Omental fat pad (tissue), 4 donors: ENCODE measurements at places on chromosomes 2 and 18.

DNA sequence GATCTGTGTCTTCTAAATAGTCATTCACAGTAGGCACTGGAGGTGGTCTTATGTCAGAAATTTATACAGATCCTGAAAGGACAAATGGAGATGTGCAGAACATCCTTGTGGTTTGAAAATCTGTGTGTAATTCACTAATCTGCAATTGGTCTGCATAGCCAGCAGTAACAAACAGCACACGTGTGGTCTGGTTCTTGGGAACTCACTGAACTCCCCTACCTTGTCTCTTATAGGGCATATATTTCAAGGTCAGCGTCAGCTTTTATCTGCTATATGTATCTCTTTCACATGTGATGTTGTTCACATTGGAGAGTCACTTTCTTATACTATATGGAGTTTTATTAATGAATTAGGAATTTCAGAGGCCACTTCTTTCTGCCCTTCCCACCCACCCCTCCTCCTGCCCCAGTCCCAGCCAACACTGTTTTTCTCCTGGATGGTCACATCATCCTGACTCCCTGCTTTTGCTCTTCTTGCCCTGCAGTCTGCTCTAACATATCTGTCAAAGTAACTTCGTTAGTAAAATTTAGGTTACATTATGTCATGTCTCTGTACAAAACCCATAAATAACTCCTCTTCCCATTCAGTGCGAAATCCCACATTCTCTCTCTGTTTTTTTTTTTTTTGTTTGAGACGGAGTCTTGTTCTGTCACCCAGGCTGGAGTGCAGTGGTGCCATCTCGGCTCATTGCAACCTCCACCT, 35.4 kb upstream of the CABYR start:
- no peak for DNase-seq

DNA sequence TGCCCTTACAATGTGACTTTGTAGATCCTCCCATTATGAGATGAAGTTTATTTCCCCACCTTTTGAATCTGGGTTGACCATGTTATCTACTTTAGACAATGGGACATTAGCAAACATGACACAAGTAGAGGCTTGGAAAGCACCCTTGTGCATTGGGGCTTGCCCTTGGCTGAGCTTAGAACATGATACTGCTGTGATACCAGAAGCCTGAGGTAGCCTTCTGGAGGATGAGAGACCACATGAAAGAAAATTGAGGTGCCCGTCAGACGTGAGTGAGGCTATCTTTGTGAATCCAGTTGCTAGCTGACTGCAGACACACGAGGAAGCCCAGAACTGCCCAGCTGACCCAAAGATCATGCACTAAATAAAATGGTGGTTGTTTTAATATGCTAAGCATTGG, 341.2 kb downstream of the CYP26B1 start:
- DNase-seq, result no peak

DNA sequence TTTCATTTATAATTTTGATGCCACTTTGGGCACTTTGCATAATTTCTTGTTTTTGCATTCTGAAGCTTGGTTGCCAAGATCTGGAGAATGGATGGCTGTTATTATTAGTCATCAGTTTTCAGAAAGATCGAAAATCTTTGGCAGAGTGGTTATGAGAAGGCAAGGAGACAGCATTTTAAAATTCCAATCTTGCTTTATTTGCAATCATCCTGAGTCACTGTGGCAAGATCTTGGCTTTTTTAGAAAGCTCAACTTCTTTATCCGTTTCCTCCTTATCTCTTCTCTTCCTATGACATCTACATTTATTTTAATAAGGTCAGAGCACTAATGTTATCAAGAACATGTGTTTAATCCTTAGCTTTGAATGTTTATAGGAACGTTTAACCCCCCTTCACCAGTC, 31.1 kb upstream of the EIF2AK3 start:
- no peak for DNase-seq

DNA sequence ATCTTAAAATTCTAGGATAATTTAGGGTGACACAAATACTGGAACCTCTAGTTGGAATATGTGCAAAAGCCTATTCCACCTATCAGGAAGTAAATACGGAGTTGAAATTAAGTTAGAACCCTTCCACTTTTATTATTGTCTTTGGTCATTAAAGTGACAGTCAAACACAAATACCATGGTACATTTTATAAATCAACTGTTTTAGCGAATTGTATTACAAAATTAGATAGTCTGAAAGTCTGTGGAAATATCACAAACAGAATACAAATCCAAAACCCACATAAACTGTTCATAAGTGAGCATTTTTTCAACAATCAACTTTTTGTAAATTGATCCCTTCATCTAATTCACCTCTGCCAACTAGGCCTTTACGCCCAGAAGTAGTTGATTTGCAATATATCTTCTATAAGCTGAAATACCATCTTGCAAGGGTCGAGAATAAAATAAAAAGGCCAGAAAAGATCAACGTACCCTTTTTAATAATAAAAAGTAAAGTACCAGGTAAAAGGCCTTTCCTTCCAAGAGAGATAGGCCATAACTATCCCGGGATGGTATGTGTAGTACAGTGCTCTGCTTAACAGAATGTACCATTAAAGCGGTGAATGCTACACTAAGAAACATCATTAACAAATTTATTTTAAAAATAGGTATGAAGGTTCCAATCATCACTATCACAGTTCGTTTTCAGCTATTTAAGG, 1.3 kb downstream of the USP34 start:
- DNase-seq, result no peak

- DNase-seq, result no peak
These were observed 364.8 kb upstream of the GALNT5 start for GRCh38 chr2:156892467-156893281.

- no peak for DNase-seq
These were observed 575.4 kb downstream of the ARHGAP15 start for GRCh38 chr2:143704451-143705106.

GRCh38 chr18:35141567-35142274, 99.1 kb upstream of the ZNF397 start:
- DNase-seq, result no peak

GRCh38 chr18:78519394-78520062, 460.1 kb upstream of the SALL3 start:
- DNase-seq, result no peak

GRCh38 chr2:177296040-177296439, 31.5 kb upstream of the NFE2L2 start:
- DNase-seq, result no peak

- no peak for DNase-seq
These were observed 338.1 kb downstream of the SLC4A3 start for GRCh38 chr2:219965287-219966194.

- DNase-seq, result no peak
These were observed at the start of gene GCKR for GRCh38 chr2:27496357-27497287. GCKR (plus strand) TSS chr2:27496839; CDS start chr2:27496905, 66 bp downstream.

- DNase-seq, result no peak
These were observed 26.3 kb downstream of the NDC80 start for GRCh38 chr18:2597639-2598038.

DNA sequence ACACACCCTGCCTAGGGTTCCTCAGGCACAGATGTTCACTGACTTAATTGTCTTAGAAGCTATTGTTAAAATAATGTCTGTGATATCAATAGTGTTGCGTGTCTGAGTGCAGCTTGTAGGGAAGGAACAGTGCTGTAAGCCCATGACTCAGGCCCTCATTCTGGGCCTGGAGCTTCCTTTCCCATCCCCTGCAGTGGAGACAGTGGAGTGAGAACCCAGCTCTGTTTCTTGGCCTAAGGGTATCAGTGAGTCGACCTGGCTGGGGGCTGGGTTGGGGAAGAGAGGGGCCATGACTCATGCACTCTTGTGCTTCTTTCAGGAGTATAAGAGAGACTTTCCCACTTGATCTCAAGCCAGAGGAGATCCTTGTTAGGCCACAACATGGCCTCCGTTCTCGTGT, 106.8 kb downstream of the HRH4 start:
- no peak for DNase-seq

DNA sequence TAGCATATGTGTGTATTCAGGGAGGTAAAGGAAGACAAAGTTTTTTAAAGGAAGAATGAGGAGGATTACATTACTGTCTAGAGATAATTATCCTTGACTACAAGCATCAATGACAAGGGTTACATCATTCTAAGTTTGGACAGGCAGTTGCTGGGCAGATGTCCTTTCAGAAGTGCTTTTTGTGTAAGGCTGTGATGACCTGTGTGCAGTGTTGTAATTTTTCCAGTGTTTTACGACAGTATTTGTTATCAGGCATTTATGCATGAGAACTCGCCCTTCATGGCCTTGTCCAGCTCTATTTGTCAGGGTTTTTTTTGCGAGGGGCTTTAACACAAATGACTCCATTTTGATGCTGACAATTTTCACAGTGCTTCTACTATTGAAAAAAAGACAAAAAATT, 658.3 kb upstream of the NXPH2 start:
- DNase-seq, result no peak

- no peak for DNase-seq
These were observed 106.3 kb upstream of the TCF4 start for GRCh38 chr18:55694291-55694690.

DNA sequence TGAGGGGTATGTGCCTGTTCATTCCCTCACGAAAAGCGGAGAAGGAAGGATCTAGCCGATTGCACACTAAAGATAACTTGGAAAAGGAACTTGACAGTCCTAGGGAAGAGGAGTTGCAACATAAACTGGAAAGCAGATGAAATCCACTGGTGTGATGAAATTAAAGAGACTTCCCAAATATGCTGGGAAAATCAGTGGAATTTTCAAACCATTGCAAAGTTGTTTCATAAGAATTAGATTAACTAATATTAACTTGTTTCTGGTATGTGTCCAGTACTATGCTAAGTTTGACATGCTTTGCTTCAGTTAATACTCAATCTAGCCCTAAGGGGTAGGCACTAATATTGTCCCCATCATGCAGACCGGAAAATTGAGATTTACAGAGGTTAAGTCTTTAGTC, 222.7 kb downstream of the IKZF2 start:
- DNase-seq, result no peak

- peak; percentile 5 for DNase-seq
These were observed 109.9 kb upstream of the CTDP1 start for GRCh38 chr18:79569720-79570119.

GRCh38 chr2:230828272-230828961, 36.3 kb upstream of the ITM2C start:
- no peak for DNase-seq

- no peak for DNase-seq
These were observed 142.4 kb downstream of the CAPN13 start for GRCh38 chr2:30664761-30665358.

GRCh38 chr2:221330436-221330835, 241.7 kb downstream of the EPHA4 start:
- DNase-seq, result no peak

DNA sequence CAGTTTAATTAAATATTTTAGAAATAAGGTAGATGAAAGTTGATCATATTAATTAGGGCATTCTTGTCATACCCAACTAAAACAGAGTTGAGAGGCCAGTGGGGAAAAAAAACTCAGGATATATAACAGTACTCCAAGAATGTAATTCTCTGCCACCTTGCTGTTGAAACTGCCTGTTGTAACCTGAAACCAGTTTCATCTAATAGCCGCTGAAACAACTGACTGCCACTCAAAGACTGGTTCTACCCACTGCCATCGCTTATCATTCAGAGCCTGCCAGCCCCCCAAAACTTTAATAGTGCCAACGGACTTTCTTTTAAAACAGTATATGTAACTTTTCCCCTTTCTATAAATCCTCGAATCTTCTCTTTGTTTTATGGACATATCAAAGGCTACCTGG, 37.7 kb upstream of the FSIP2 start:
- DNase-seq, result no peak

DNA sequence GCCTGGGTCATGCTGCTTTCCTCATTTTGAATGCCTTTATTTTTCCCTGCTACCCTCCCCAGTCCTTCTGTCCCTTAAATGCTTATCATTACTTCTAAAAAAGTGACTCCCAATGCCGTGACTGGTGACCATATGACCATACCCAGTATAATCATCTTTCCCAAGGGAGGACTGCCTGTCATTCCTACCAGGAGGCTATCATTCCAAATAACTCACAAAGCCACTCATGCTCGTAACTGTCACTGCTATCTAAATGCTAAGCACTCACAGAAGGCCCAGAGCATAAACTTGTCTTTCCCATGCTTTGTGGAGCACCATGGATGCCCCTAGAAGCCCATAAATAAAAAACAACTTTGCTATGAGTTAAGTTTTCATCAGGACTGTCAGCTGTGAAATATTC, 38.7 kb upstream of the CREB1 start:
- no peak for DNase-seq

DNA sequence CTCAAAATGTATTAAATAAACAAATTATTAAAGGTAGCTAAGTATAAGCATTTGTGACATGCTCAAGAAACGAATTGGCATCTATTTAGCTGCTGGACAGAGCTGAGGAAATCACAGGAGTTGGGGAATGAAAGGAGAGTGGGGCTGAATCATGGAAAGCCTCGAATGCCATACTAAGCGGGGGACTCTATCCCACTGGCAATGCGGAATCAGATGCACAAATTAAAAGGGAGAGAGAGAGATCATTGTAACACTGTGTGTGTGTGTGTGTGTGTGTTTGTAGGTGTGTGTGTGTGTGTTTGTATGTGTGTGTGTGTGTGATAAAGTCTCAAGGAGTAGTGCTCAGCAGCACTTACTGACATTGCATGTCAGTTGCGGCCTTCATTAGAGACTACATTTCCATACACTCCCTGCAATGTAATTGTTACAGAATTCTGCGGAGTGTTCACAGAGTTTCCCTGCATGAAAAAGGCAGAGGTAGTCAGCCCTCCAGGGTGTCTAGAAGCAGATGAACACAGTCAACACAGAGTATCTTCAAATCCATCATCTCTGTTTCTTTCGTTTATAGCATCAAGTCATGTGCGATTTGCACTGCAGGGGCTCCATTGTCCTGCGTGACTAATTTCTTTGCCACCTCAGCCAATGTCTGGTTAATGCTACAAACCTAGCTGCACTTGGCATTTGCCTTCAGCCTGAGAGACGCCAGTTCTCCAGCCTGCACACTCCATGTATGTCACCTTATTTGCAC, 111.7 kb upstream of the CYRIA start:
- no peak for DNase-seq

- DNase-seq, result no peak
These were observed 726 bp upstream of the CCDC88A start for GRCh38 chr2:55420439-55420725.

DNA sequence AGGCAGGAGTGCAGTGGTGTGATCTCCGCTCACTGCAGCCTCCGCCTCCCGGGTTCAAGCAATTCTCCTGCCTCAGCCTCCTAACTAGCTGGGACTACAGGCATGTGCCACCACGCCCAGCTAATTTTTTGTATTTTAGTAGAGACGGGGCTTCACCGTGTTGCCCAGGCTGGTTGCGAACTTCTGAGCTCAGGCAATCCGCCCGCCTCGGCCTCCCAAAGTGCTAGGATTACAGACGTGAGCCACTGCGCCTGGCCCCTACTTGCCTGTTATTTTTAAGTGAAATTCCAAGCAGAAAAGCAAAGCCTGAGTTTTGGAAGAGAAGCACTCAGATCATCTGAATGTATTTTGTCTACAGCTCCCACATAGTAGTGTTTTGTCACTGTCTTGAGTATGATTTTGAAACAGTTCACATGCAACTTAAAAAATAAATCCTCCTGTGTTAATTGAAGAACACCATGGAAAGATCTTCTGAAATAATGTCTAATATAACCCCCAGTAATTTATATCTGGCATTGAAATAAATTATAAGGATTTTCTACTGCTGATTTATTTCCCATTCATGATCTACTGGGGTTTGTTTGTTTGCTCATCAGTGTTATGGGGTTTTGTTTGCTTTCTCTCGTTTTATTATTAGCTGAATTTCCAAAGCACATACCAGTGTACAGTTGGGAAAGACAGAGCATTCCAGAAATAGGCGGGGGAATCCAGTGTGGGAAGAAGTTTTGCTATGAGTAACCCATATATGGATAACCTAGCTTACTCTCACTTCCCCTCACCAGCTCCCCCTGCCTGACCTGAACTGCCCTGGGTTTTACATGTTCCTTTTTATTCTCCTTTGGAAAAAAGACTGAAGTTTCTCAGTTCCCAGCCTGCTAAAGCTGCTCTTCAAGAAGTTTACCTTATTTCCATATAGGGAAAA, 80.1 kb upstream of the MAP3K20 start:
- DNase-seq, result no peak
